Thymus (tissue), 14 donors: ENCODE measurements at places on chromosomes 7 and 10.

DNA sequence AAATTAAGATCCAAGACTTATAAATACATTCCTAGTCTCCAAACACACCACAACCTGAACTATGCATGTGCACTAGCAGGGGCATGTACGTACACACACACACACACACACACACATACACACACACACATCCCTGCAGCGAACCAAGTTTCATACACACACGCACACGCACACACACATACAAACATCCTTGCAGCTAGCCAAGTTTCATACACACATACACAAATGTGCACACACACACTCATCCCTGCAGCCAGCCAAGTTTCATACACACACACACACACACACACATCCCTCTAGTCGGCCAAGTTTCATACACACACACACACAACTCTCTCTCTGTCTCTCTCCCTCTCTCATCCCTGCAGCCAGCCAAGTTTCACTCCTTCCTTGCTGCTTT is 82.7 kb upstream of the WIPF3 start:
- no peak overlapping the region for H3K4me3 ChIP-seq
- H3K36me3 ChIP-seq: no peaks in the 10 kb centered on the region
- H3K27me3 ChIP-seq: no peaks in the 10 kb centered on the region
- no peak for DNase-seq

DNA sequence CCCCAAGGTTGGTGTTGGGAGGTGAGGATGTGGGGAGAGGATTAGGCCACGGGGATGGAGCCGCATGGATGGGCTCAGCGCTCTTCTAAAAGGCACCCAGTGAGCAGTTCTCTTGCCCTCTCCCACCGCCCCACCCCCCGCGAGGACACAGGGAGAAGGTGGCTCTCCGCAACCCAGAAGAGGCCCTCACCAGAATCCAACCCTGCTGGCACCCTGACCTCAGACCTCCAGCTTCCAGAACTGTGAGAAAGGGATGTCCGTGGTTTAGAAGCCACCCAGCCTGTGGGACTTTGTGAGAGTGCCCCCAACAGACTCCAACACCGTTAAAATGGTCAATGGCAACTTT is 242.8 kb upstream of the PPP2R2D start:
- no peak overlapping the region for H3K4me3 ChIP-seq
- H3K27ac ChIP-seq: no peak overlapping the region

DNA sequence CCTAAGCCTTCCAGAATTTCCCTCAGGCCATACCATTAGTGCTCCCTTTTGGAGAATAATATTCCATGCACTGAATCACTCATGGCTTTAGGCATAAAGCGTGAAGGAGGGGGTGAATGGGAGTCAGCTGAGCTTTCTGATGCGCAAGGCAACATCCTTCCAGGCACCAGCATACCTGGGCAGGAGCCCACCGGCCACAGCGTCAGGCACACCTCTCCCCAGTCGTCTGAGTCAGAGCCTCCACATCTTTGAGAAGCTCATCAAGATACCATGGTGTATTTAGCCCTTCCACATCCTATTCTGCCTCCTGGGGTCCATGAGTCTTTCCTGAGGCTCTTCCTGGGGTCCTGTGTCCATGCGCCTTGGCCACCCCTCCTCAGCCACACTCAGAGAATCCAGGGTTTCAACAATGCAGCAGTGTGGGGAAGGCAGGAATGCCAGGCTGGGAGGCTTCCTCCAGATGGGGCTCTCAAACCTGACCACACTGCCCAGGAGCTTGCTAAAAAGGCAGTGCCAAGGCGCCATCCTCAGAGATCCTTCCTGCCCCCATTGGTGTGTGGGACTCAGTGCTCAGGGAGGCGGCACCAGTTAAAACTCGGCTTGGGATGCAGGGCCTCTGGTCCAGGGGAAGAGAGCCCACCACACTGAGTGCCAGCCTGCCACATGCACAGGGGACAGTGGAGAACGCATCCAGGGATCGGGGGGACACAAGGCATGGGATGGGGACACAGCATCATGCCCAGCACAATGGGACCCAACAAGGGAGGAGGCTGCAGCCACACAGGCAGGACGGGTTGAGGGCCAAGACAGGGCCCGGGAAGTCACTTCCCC is 31.6 kb downstream of the RASGEF1A start:
- no peaks in the 10 kb centered on the region for H3K36me3 ChIP-seq
- peaks cover 10% of the 10 kb centered on the region for H3K27me3 ChIP-seq
- DNase-seq: no peak

- DNase-seq: no peak
- H3K36me3 ChIP-seq: no peaks in the 10 kb centered on the region
- no peaks in the 10 kb centered on the region for H3K27me3 ChIP-seq
- no peak overlapping the region for H3K4me3 ChIP-seq
Observed at GRCh38 chr10:4678023-4678950, 147.7 kb upstream of the AKR1E2 start.

DNA sequence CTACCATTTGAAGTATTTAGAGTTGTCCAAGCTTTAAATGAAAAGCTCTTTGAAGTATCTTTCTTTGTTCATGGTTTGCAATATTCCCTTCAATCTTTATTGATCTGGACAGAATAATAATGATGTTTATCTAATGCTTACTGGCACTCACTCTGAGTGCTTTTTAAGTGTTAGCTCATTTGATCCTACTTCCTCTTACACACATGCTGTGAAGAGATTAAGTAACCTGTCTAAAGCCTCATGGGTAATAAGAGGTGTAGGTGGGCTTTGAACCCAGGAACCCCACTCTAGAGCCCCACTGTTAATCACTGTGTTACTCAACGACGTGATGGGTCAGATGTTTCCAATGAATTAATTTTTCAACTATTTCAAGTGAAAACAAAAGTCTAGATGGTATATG is 31.1 kb upstream of the ADD3 start:
- no peak overlapping the region for H3K27ac ChIP-seq
- DNase-seq: no peak
- no peaks in the 10 kb centered on the region for H3K36me3 ChIP-seq
- H3K4me1 ChIP-seq: no peaks in the 10 kb centered on the region
- H3K27me3 ChIP-seq: no peaks in the 10 kb centered on the region
- no peak overlapping the region for H3K4me3 ChIP-seq

GRCh38 chr7:102427019-102427405 is 6.4 kb upstream of the ORAI2 start:
- no peaks in the 10 kb centered on the region for H3K27me3 ChIP-seq
- peaks cover 44% of the 10 kb centered on the region for H3K4me1 ChIP-seq
- peaks cover 21% of the 10 kb centered on the region for H3K36me3 ChIP-seq
- peak overlapping the region; percentile 35 for H3K4me3 ChIP-seq
- DNase-seq: no peak

DNA sequence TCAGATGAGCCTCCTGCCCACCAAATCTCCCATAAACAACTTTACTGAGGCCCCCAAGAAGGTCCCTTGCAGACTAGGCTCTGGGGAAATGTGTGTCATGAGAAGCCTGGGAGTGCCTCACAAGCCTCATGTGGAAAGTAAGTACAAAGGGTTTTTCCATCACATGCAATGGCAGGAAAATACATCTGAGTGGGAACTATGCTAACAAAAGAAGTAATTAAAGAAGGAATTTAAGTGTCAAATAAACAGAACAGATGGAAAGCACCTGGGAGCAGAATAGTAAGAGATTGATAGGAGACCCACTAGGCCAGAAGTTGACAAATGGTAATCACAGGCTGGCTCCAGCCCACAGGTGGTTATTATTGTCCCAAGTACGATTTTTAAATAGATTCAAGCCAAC is 20.5 kb downstream of the GSAP start:
- no peak for DNase-seq
- no peaks in the 10 kb centered on the region for H3K36me3 ChIP-seq
- H3K27ac ChIP-seq: peak overlapping the region; percentile 71
- H3K4me3 ChIP-seq: no peak overlapping the region
- H3K4me1 ChIP-seq: no peaks in the 10 kb centered on the region

GRCh38 chr10:122795924-122796323 is 49.7 kb downstream of the CUZD1 start:
- H3K4me3 ChIP-seq: no peak overlapping the region
- H3K27ac ChIP-seq: no peak overlapping the region
- DNase-seq: no peak
- no peaks in the 10 kb centered on the region for H3K4me1 ChIP-seq

- H3K36me3 ChIP-seq: no peaks in the 10 kb centered on the region
- no peak for DNase-seq
- H3K27ac ChIP-seq: no peak overlapping the region
- no peaks in the 10 kb centered on the region for H3K4me1 ChIP-seq
Observed at GRCh38 chr7:84337429-84337828, 142.8 kb upstream of the SEMA3A start.

DNA sequence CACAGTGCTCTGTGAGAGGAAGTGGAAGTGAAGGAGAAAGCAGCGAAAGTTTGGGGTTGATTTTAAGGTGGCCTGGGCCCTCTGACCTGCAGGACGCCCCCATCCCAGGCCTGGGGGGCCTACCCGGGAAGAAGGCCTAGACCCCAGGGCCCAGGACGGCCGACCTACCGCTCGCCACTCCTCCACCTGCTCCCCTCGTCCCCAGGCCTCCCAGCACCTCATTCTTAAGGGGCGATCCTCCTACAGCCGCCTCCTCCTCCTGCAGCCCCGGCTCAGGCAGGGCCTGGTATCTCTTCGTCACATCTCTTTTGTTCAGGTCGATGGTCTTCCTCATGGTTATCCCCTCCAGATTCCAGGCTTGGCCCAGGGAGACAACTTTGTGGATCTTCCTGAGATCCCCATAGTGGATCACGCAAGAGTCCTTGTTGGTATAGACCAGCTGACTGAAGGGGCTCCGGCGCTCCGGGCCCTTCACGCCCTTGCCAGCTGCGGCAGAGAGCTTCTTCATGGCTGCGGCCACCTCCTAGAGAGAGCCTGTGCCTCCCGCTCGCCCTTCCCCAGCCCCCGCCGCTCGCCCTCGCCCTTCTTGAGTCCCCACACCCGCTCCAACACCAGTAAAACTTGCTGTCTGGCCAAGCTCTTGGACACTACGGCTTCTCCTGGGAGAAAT is 117.5 kb downstream of the OR13A1 start:
- no peaks in the 10 kb centered on the region for H3K4me1 ChIP-seq
- H3K27ac ChIP-seq: no peak overlapping the region
- no peak overlapping the region for H3K4me3 ChIP-seq
- no peaks in the 10 kb centered on the region for H3K27me3 ChIP-seq

- no peak overlapping the region for H3K4me3 ChIP-seq
- no peaks in the 10 kb centered on the region for H3K27me3 ChIP-seq
- H3K36me3 ChIP-seq: no peaks in the 10 kb centered on the region
- H3K27ac ChIP-seq: no peak overlapping the region
- DNase-seq: peak; percentile 19
Observed at GRCh38 chr10:96642973-96643372, 56.2 kb upstream of the TM9SF3 start.

DNA sequence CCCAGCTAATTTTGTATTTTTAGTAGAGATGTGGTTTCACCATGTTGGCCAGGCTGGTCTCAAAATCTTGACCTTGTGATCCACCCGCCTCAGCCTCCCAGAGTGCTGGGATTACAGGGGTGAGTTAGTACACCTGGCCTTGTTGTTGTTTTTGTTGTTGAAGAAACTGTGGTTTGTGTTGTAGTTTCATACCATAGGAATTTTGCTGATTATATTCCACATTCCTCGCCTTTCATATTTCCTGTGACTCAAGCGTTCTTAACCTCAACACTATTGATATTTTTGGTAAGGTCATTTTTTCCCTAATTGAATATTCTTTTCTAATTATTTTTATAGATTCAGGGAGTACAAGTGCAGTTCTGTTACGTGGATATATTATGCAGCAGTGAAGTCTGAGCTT is 16.7 kb downstream of the LIPF start:
- H3K27me3 ChIP-seq: no peaks in the 10 kb centered on the region
- no peaks in the 10 kb centered on the region for H3K4me1 ChIP-seq
- no peaks in the 10 kb centered on the region for H3K36me3 ChIP-seq
- no peak overlapping the region for H3K4me3 ChIP-seq
- no peak overlapping the region for H3K27ac ChIP-seq

DNA sequence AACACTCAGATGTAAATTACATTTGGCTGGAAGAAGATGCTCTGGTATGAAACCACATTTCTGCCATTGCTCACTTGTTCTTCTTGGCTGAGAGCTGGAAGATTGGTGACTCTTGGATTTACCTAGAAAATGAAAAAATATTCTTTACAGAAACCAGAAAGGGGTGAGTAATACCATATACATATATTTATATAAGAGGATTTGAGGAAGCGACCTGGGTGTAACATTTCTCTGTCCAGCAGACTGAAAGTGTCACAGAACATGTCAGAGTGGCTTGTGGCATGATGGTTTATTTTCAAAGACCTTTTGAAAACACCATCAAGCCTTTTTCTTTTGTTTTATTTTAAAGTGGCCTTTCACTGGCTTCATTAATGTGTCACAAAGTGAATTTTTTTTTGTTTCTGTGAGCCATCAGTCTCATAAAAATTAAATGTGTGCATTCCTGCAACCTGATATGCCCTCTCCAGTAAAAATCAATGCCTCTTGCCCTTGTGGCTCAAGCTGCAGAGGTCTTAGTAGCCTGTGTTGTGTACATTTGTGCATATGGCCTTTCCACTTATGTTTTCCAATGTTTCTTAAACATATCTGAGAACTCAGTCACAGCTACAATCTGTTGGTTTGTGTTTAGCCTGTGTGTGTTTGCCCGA is 23.5 kb downstream of the CREB5 start:
- no peak overlapping the region for H3K27ac ChIP-seq
- no peaks in the 10 kb centered on the region for H3K36me3 ChIP-seq
- DNase-seq: no peak
- no peak overlapping the region for H3K4me3 ChIP-seq
- no peaks in the 10 kb centered on the region for H3K27me3 ChIP-seq
- H3K4me1 ChIP-seq: no peaks in the 10 kb centered on the region

DNA sequence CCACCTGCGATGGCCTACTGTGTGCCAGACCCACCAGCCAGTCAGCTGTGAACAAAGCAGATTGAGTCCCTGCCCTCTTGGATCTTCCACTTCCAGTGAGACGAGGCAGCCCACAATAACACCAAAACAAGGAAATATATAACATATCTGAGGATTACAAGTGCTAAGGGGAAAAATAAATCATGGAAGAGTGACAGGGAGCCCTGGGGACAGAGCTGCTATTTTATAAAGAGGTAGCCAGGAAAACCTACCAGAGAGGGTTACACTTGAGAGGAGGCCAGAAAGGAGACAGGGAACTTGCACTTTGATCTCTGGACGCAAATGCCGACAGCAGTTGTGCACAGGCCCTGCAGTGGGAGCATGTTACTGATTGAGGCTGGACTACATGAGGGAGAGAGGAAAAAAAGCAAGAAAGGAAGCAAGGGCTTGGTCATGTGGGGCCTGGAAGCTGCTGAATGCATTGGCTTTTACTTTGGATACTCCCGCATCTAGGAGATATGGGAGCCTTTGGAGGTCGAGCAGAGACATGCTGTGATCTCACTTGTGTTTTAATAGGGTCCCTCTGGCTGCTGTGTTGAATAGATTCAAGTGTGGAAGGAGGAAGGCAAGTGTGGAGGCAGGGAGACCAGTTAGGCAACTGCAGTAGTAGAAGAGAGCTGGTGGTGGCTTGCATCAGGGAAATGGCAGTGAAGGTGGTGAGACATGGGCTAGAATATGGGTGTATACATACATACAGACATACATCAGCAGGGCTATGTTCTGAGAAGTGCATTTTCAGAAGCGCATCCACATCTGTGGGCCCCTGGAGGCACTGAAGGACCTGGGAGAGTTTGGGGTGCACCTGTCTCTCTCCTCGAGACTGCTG is 26.2 kb downstream of the MINDY4 start:
- H3K27ac ChIP-seq: peak overlapping the region; percentile 72
- H3K36me3 ChIP-seq: no peaks in the 10 kb centered on the region
- H3K4me3 ChIP-seq: no peak overlapping the region

GRCh38 chr7:143126146-143126545 is 5.7 kb upstream of the PIP start:
- no peak overlapping the region for H3K27ac ChIP-seq
- no peaks in the 10 kb centered on the region for H3K4me1 ChIP-seq
- no peaks in the 10 kb centered on the region for H3K27me3 ChIP-seq
- no peak overlapping the region for H3K4me3 ChIP-seq
- DNase-seq: no peak

GRCh38 chr10:24544776-24545175 is 178.9 kb downstream of the ARHGAP21 start:
- no peak for DNase-seq
- no peaks in the 10 kb centered on the region for H3K36me3 ChIP-seq
